Inflammatory macrophage (primary cell): ENCODE measurements at places on chromosomes 5 and 9.
A peak's percentile ranks its signal among the peaks of the same experiment; 100 is the strongest.

- peak; percentile 66 for DNase-seq
Measured at GRCh38 chr5:42912184-42912798, 100.6 kb upstream of the SELENOP start.

GRCh38 chr5:82991059-82991458 lies 86.1 kb downstream of the TMEM167A start:
- no peak for DNase-seq

DNA sequence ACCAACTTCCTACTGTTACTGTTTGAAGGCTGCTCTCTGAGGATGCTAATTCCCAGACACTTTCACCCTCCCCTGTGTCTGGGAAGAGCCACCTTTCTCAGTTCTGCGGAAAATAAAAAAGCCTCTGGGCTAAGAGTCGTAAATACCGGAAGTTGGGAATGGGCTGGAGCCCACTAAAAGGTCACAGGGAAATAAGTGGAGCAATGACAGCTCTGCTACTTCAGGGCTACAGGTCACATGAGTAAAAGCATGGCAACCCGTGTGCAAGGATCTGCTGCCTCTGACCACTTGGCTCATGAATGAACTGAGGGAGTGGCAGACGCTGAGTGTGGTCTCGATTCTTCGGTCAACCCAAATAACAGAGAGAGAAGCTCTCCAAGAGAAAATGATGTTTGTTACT lies 25.8 kb upstream of the ATP6V1G1 start:
- DNase-seq = no peak

DNA sequence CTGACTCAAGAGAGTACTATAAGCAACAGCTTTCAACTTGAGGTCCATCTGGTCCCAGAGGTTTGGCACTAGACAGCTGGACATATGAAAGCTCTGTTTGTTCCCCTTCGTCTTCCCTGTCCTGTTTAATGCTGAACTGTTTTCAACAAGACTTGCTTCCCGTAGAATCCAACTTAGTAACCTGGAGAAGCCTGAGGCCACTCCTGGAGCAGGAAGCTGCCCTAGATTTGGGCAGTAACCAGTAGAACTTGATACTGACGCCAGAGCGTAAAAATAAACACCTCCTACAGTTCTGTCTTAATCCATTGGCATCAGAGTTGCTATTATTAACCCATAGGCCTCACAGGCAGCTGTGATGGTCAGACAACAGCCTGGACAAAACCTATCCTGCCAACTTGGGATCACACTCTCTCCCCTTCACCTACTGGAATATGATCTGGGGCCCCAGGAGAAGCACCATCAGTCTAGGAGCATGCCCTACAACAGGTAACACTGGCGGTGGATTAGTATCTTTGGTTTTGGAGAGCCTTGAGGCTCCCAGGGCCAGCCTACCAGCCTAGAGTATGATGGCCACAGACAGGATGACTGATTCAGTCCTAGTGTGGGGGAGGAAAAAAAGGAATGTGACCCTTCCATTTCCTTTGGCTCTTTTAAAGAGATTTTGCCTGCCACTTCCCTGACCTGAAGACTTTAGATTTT lies 29.2 kb downstream of the RUSC2 start:
- DNase-seq = peak; percentile 40

GRCh38 chr5:6250121-6250520 lies 128.2 kb downstream of the MED10 start:
- DNase-seq = no peak

DNA sequence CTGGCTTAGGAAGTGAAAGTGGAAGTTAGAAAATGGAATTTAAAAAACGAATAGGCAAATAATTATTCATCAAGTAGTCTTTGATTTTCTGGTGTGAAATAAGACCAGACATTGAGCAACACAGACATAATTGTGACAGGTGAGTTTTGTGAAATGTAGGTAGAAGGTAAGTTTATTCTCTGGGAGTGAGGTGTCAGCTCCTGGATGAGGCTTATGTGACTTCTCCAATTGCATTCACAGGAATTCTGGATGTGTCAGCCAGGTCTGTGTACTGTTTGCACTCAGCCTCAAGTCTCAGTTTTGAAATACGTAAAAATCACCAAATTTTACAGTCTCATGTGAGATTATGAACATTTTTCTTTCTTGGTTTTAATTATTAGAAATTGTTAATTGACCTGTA lies 537.6 kb downstream of the CETN3 start:
- DNase-seq = no peak

GRCh38 chr5:558871-559503 lies 34.7 kb upstream of the SLC9A3 start:
- DNase-seq = no peak

DNA sequence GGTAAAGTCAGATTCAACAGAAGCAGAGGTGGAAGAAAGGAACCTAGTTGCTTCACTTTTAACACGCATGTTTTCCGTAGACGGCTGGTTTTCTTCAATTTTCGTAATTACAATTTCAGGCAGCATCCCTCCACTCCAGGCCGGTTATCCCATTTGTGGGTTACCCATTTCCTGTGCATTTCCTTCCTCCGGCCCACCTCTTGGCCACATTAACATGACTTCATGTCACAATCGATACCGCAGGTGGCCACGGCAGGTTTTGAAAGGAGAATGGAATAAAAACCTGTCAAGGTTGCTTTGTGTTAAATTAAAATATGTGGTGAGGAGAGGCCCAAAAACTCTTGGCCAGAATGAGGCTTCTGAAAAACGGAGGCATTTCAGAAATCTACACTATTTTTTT lies 130.2 kb downstream of the PCSK5 start:
- DNase-seq = no peak

GRCh38 chr5:148953711-148954110 lies 109.2 kb downstream of the SH3TC2 start:
- DNase-seq = no peak

- DNase-seq = peak; percentile 19
Measured at GRCh38 chr5:1246711-1247431, 21.7 kb downstream of the SLC6A18 start.
